RPMI7951 (cell line): ENCODE measurements at places on chromosomes 4 and X. TPM values are rescaled to one million over a fixed set of nuclear protein-coding genes. Genes with fewer than 3 reads are reported as not detected.

Gene ADH7
- total RNA-seq = not detected in 2 replicates

Gene STOX2
- 0.10 TPM in 1 of 2 replicates, not detected in the other for total RNA-seq

Gene PFKFB1
- 0.20 TPM in 1 of 2 replicates, not detected in the other for total RNA-seq

- peak; percentile 10 for DNase-seq
Observed at GRCh38 chr4:159047478-159048165, 55.3 kb upstream of the RAPGEF2 start.

GRCh38 chr4:26031704-26032103 is 117.7 kb downstream of the SMIM20 start:
- DNase-seq = no peak

DNA sequence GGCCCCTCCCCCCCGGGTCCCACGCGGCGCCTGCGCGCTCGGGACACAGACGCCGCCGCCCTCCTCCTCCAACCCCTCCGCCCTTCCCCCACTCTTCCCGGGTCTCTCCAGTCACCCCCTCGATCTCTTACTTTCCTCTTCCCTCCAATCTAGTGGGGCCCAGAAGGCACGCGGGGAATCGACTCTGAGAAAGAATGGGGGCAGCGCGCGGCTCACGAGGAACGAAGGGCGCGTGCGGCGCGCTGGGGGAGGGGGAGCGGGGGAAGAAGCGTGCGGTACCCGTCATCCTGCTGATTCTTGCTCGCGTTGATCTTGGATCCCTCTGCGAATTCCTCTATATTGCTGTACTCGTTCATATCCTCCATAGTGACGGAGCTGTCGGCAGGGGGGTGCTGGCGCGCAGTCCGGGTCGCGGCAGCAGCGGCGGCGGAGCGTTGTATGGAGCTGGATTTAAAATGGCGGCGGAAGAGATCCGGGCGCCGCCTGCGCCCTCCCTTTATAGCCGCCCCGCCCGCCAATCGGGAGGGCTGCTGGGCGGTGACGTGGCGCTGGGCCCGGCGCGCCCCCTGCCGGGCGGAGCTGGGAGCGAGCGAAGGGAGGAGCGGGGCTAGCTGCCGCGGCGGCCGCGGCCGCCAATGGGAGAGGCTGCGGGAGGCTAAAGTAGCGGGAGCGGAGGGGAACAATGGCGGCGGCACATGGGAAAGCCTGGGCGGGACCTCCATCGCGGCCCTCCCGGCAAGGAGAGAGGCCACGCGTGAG is 1.1 kb downstream of the HNRNPDL start:
- DNase-seq = peak; percentile 85

- DNase-seq = peak; percentile 70
Observed at GRCh38 chrX:40098264-40099054, 701 bp upstream of the BCOR start.

- peak; percentile 88 for DNase-seq
Observed at GRCh38 chr4:2330091-2331042, 68.5 kb upstream of the MXD4 start.
